ENCODE measurements at places on chromosomes 13 and 19.

DNA sequence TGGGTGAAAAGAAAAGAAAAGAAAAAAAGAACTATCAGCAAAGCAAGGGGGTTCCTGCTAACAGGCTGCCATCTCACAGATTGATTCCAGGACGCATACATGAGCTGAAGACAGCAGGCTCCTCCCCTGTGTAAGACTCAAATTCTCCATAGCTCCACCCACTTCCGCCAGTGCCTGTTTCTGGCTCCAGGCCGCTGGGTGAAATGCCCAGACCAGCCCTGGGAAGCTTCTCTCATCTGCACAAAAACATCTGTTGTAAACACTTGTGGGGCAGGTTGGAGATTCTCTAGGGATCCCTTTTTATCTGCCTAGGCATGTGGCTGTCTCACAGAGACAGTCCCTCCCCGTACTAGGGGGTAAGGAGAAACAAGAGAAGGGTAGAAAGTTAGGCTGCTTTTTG lies 1054.4 kb upstream of the SPRY2 start:
- DNase-seq = no peak

GRCh38 chr13:34863360-34864135 lies 78.5 kb upstream of the NBEA start:
- no peak for DNase-seq

DNA sequence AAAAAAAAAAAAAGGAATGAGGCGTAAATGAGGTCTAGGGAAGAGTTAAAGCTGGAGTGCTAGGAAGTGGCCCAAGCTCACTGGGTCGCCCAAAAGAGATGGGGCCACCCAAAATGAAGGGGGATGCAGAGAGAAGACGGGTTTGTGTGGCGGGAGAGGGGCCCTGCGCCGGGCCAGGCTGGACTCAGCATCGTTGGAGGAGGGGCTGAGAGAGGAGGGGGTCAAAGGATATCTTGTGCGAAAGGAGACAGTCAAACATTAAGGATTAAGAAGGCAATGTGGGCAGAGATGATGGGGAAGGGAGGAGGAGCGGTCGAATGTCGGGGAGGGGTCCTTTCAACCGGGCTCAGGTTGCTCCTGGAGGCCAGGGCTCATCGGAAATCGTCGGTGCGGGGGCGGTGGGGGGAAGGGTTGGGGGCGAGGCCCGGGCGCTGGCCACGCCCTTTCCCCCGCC lies 825 bp upstream of the CARM1 start:
- DNase-seq = no peak

- no peak for DNase-seq
Measured at GRCh38 chr19:16435238-16435917, 36.4 kb downstream of the EPS15L1 start.

DNA sequence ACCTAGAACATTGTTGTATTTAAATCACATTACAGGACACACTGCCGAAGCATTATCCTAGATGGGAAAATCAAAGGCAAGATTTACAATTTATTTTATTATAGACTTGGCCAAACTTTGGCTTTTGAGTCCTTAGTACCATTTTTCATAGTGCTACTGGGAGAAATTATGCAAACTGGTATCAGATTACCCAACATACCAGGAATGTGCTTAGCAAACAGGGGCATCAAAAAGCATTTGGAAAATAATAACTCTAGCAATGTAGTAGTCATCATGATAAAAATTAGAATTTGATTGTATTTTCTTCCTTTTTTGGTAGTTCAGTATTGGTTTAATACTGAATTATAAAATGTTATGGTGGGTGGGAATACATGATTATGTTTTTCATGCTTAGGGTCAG lies 34.0 kb downstream of the GPC6 start:
- no peak for DNase-seq

- no peak for DNase-seq
Measured at GRCh38 chr13:46165485-46166223, 16.3 kb downstream of the LCP1 start.

GRCh38 chr13:93714171-93714570 lies 487.6 kb downstream of the GPC6 start:
- no peak for DNase-seq

- no peak for DNase-seq
Measured at GRCh38 chr19:501646-502045, 5.4 kb downstream of the MADCAM1 start.

DNA sequence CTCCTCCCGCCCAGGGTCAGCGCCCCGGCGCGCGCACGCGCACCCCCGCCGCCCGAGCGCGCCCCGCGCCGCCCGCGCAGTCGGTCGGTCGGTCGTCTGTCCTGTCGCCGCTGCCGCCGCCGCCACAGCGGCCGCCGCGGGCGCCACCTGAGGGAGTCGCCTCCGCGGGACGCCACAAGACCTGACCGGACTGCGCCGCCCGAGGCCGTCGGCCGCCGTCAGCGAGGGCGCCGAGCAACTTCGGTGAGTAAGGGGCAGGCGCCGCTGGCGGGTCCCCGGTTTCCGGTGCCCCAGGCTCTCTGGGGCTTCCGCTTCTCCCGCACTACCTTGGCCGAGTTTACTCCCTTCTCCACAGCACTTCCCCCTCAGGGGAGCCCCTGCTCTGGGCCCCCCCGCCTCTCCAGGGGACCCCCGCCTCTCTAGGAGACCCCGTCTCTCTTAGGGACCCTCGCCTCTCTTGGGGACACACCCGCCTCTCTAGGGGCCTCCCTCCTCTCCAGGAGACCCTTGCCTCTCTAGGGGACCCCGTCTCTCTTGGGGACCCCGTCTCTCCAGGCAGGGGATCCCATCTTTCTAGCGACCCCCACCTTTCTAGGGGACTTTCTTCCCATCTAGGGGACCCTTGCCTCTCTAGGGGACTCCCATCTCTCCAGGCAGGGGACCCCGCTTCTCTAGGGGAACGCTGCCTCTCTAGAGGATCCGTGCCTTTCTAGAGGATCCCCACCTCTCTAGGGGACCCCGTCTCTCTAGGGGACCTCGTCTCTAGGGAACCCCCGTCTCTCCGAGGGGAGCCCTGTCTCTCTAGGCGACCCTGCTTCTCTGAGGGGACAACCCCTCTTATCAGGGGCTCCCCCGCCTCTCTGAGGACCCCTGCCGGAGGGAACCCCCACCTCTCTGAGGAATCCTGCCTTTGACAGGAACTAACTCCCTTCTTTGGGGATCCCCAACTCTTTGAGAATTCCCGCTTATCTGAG lies 19.3 kb upstream of the GATAD2A start:
- peak; percentile 25 for DNase-seq

DNA sequence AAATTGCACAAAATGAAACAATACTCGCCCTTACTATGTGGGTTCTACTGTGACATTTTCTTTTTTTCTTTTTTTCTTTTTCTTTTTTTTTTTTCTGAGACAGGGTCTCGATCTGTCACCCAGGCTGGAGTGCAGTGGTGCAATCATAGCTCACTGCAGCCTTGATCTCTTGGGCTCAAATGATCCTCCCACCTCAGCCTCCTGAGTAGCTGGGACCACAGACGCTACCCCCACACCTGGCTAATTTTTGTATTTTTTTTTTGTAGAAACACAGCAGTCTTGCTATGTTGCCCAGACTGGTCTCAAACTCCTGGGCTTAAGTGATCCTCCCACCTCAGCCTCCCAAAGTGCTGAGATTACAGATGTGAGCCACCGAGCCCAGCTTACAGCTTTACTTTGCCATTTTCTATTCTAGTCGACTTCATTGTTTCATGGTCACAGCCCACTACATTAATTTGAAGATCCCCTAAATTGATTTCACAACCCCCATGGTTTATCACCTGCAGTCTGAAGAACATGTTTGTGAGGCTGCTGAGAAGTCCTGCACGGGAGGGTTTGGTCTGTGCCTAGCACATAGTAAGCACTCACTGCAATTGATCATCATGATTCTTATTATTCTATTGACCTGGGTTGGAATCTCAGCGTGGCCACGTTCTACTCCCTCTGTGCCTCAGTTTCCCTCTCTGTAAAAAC lies 3.8 kb downstream of the BCL3 start:
- no peak for DNase-seq

GRCh38 chr19:45882652-45883585 lies 3.0 kb downstream of the IRF2BP1 start:
- peak; percentile 95 for DNase-seq

- DNase-seq = no peak
Measured at GRCh38 chr13:46647512-46648065, 94.6 kb downstream of the LRCH1 start.

DNA sequence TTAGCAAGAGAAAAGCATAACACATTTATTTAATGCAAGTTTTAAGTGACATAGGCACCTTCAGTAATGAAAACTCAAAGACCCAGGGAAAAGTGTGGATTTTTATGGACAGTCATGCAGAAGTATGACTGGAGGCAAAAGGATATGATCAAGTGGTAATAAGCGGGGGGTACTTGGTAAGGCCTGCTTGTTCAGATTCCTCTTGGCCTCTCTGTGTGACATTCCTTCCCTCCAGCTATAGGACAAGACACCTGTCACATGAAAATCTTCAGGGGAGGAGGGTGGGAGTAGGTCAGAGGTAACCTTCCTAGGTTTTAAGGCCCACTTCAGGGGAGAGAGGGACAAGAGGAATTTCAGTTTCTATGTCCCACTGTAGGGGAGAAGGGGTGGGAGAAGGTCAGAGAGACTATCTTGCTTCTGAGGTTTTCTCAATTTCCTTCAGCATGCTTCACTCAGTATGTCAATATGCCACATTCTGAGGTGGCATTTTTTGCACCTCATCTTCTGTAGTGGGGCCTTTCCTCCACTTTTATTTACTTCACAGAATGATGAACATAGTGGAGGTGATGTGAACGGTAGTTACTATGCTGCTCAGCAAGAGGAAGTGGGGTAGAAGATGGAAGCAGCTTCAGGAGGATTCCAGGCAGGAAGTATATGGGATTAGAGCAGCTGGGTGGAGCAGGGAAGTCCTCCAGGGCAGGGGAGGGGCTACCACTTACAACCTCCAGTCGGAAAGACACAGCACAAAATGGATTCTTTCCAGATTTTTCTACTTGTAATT lies 73.2 kb upstream of the RFC3 start:
- no peak for DNase-seq

- no peak for DNase-seq
Measured at GRCh38 chr13:35791184-35791851, 314.8 kb upstream of the MAB21L1 start.

DNA sequence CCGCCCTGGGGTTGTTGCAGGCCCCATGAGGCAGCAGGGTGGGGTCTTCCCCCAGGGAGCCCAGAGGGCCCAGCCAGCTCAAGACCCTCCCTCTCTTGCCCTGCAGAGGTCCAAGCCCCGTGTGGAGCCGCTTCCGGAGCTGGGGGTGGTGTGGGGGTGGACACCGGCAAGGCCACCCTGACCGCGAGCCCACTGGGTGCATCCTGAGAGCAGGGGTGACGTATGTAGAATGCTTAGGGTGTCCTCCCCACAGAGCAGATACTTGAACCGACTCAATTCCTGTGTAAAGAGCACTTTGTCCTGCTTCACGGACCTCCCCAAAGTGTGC lies 14.8 kb downstream of the UBXN6 start:
- no peak for DNase-seq

GRCh38 chr13:104296286-104296685 lies 1230.1 kb upstream of the SLC10A2 start:
- no peak for DNase-seq

DNA sequence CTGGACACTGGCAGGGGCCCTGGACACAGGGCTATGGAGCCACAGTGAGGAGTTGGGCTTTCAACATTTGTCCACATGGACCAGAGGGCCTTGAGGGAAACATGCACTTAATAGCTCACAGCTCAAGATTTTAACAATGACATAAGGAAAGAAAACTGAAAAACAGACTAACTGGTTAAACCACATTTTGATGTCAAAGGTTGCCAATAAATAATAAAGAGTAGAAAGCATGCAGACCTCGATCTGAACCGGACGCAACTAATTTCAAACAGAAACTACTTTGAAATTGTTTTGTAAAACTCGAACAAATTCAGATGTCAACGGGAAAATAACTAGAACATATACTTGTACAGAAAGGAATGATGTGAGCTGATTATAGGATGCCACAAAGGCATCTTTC lies 15.5 kb upstream of the ZNF888 start:
- DNase-seq = no peak

- DNase-seq = no peak
Measured at GRCh38 chr19:19362075-19362474, 41.4 kb downstream of the MAU2 start.

GRCh38 chr19:32067685-32068084 lies 277.7 kb upstream of the ZNF507 start:
- DNase-seq = peak; percentile 15

GRCh38 chr19:48496959-48497727 lies 14.5 kb downstream of the LMTK3 start:
- no peak for DNase-seq

DNA sequence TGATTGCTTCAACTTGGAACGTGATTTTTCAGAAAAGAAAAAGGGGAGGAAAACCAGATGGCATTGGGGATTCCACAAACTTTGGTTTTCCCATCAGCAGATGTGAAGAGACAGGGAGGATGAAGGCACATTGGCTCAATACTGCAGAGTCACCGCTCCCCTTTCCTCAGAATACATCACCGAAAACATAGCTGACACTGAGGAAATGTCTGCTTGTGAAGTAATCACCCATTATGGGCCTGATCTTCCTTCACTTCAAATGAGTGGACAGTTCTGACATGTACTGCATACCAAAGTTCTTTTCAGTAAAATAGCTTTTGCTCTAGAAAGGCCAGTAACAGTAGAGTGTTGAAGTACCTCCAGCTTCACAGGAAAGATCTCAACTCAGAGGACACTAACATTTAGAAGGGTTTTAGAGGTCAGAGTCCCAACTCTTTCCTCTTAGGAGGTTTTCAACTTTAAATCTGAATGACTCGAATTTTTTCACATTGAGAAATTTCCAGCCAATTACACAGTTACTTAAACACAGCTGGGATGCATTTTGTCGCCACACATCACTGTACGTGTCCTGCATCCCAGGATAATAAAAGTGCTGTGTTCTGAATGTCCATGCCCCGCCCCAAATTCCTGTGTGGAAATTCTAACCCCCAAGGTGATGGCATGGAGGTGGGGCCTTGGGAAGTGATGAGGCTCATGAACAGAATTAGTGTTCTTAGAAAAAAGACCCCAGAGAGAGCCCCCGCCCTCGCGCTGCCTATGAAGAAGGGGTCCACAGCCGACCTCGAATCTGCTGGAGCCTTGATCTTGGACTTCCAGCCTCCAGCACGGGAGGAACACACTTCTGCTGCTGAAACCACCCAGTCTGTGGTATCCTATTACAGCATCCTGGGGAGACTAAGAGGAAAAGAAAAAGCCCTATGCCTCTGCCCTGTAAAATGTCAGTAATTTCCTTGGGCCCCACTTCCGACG lies 77.7 kb downstream of the COL4A1 start:
- no peak for DNase-seq

DNA sequence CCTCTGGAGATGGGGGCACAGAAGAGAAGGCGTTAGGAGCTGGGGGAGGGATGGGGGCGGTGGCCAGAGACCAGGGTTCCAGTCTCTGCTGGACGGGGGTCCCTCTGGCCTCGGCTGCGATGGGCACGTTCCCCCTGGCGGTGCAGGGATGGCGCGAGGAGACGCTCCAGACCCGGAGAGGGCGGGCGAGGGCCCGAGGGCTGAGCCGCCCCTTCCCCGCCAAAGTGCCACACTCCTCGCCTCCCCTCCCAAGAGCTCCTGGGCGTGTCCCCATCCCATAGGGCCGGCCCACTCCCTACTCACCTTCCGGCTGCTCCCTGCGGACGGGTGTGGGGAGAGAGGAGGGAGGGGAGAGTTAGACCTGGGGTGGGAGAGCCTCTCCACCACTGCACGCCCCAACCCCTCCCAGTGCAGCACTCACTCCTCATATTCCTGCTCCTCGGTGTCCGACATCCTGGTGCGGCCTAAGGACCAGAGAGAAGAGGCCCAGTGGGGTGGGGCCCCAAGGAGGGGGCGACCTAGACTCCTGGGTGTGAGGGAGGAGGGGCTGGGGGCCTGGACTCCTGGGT lies 2.2 kb downstream of the TNNT1 start:
- DNase-seq = no peak

All from hematopoietic multipotent progenitor cell treated with erythropoietin and hydrocortisone succinate and interleukin-3 and kit ligand, for 4 days (in vitro differentiated cells).